Epithelial cell of alveolus of lung (primary cell): ENCODE measurements at places on chromosomes 6 and 20. TPM values are rescaled to one million over a fixed set of nuclear protein-coding genes. Genes with fewer than 3 reads are reported as not detected.

CDS2 gene
- 14.7 and 18.6 TPM in 2 replicates for total RNA-seq

COL9A3 gene
- 1.3 and 44.4 TPM in 2 replicates for total RNA-seq

TSPO2 gene
- total RNA-seq: not detected in 2 replicates

VGLL2 gene
- total RNA-seq: not detected in 2 replicates

ISM1 gene
- total RNA-seq: 0.08 and 0.26 TPM in 2 replicates

PRICKLE4 gene
- 0.65 and 1.6 TPM in 2 replicates for total RNA-seq

PRPH2 gene
- total RNA-seq: 2.5 and 4.4 TPM in 2 replicates

SEMG1 gene
- not detected in 2 replicates for total RNA-seq

UBD gene
- 0.13 TPM in 1 of 2 replicates, not detected in the other for total RNA-seq

PTK6 gene
- total RNA-seq: not detected in 2 replicates

PLCB4 gene
- 0.16 and 1.7 TPM in 2 replicates for total RNA-seq

C6orf141 gene
- 1.6 and 3.2 TPM in 2 replicates for total RNA-seq

SALL4 gene
- total RNA-seq: 3.2 and 3.4 TPM in 2 replicates

NMBR gene
- not detected in 2 replicates for total RNA-seq

CLDN20 gene
- total RNA-seq: not detected in 2 replicates

TMC2 gene
- total RNA-seq: not detected in 2 replicates

HDGFL1 gene
- not detected in 2 replicates for total RNA-seq

SCRT2 gene
- not detected in 2 replicates for total RNA-seq

TMEM217 gene
- 1.6 and 2.5 TPM in 2 replicates for total RNA-seq

RPP21 gene
- 45.8 and 56.3 TPM in 2 replicates for total RNA-seq

TSBP1 gene
- total RNA-seq: not detected in 2 replicates

BPIFB4 gene
- total RNA-seq: not detected in 2 replicates

PACSIN1 gene
- not detected in 2 replicates for total RNA-seq

CST5 gene
- total RNA-seq: 0.13 TPM in 1 of 2 replicates, not detected in the other

GJA1 gene
- 153 and 187 TPM in 2 replicates for total RNA-seq

MUCL3 gene
- not detected in 2 replicates for total RNA-seq

MUC22 gene
- total RNA-seq: not detected in 2 replicates

TAGAP gene
- total RNA-seq: 0.13 TPM in 1 of 2 replicates, not detected in the other

PDE7B gene
- total RNA-seq: 5.0 and 34.0 TPM in 2 replicates

SLC32A1 gene
- total RNA-seq: not detected in 2 replicates

NRSN1 gene
- not detected in 2 replicates for total RNA-seq

TRIM38 gene
- 7.5 and 7.8 TPM in 2 replicates for total RNA-seq

CST4 gene
- 0.78 TPM in 1 of 2 replicates, not detected in the other for total RNA-seq

CDSN gene
- total RNA-seq: 0.13 TPM in 1 of 2 replicates, not detected in the other
